Mammary epithelial cell (primary cell): ENCODE measurements at places on chromosomes 4 and X.

DNA sequence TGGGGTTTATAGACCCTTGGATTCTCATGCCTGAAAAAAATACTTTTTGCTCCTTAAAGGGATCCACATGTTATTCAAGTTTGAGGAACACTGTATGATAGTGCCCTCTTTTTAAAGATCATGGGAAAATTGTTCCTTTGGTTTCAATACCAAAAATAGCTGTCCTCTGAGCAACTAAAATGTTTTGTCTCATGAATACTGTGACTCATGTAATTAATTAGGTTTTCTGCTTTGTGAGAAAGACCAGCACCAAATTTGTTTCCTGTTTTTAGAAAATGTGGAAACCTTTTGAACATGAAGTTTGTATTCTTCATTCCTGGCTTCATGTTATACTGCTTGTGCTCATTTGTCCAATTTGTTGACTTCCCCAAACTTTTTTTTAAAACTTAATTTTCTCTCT is 127.6 kb upstream of the SH3RF1 start:
- DNase-seq: peak; percentile 83

DNA sequence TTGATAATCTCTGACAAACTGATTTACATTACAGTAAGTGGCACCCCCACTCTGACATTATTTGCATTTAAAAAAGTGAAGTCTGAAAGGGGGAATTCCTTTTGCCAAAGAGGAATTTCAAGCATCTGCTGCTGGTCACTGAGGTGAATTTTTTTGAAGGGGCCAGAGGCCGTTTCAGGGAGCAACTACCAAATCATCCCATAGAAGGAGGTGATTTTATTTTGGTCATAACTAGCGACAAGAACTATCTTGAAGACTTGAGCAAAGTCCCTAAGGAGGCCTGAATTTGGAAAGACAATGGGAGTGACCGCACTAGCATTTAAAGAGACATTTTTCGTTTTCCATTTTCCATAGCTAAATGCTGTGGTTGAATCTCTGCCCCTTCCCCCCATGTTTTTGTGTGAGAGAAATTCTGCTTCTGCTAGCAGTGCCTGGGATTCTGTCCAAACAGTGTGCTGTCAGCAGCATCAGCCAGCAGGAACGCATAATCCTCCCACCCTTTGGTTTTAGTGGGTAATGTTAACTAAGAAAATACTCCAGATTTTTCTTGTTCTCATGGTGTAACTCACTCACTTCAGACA is 110.1 kb upstream of the MED14 start:
- peak; percentile 55 for DNase-seq

GRCh38 chr4:48947731-48948130 is 38.3 kb upstream of the CWH43 start:
- DNase-seq: no peak

- DNase-seq: no peak
Observed at GRCh38 chr4:84651499-84651898, 68.6 kb downstream of the CDS1 start.

DNA sequence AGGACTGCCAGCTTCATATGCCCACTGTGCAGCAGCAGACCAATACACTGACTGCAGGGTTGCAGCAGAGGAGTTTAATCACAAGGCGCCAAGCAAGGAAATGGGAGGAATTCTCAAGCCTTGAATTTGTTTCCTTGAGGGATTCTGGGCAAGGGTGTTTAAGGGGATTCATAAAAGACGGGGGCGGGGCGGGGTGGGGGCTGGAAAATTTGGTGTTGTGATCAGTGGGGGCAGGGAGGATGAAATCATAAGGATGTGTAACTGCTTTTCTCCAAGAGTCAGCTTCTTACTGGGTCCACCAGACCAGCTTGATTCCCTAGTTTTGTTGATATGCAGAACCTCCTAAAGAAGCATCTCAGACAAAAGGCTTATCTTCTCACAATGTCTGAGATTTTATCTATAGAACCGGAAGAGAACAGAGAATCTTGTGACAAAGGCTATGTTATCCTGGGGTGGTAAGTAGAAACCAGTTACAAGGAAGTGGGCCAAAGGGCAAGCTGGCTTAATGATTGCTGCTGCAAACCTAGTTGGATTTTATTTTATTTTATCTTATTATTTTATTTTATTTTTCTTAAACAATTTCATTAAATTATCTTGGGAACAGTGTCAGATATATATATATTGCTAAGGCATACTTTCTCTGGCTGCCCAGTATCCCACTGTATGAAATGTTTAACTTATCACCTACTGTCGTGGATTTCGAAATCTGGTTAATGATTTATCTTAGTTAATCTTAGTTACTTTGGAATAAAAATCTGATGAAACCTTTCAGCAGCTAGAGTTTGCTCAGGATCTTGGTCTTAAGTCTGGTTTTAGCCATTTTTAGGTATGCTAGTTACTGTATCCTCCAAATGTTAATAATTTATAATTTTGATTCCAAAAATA is 276.4 kb downstream of the RPA4 start:
- no peak for DNase-seq

DNA sequence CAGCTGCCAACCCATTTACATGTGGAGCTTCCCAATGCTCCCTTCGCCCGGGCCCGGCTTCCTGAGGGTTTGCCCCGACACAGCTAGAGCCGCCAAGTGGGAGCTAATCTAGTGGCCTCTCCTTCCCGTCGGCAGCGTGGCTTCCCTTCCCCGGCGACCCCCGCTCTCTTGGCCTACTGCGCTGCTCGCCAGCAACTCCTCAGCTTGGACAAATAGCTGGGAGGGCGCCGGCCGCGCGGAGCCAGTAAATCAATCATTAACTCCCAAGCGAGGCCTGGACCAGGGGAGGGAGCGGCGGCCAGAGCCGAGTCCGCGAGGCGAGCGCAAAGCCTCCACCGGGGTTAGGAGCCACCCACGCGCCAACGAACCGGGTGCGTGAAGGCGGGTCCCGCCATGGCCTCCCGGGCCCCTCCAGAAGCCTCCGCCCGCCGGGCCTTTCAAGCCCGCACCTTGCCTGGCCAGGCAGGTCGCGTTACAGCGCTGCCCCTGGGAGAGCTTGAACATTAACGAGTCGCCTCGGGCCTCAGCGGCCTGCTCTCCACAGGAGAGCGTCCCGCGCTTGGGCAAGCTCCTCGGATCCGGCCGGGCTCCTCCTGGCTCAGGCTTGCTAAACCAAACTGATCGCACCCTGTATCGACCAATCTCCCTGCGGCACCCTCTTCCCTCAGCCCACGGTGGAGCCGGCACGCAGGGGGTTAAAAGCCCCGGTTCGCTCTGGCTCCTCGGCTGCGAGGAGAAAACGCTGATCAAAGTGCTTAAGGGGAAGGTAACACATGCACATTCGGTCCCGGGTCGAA is 10.6 kb upstream of the BCOR start:
- no peak for DNase-seq

DNA sequence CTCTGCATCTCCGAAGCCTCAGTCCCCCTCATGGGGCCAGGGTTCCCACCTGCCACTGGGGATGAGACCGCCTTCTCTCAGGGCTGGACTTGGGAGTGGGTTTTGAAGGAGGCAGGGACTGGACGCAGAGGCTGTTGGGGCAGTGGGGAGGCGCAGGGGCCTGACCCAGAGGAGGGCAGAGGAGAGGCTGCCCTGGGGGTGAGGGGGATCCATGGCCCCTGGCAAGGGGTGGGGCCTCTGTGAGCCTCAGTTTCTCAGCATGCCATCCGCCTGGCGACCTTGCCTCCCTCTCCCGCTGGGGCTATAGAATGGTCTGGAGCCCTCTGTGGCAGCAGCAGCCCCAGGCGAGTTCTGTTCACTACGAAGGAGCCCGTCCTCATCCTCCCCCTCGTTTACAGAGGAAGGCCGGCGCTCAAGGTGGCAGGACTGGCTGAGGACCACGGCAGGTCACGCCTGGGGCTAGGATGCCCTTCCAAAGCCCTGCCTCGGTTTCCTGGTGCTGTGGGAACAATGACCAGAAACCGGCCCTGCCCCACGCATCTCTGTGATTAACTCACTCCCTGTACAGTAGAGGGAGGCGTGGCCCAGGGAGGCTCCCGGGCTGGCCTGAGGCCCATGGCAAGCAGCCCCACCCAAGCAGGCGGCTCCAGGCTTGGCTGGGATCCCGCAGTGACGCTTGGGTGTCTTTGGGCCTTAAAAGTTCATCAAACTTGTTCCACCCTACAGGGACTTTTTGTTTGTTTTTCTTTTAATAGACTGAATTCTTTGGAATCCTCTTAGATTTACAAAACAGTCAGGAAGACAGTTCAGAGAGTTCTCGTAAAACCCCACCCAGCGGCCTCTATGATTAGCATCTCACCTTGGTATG is 16.0 kb upstream of the SH3TC1 start:
- peak; percentile 98 for DNase-seq
